ENCODE measurements at places on chromosomes 1 and 21. TPM values are rescaled to one million over a fixed set of nuclear protein-coding genes. Genes with fewer than 3 reads are reported as not detected.

Gene SPRR2B
- total RNA-seq = not detected

Gene IGFN1
- not detected for total RNA-seq

DNA sequence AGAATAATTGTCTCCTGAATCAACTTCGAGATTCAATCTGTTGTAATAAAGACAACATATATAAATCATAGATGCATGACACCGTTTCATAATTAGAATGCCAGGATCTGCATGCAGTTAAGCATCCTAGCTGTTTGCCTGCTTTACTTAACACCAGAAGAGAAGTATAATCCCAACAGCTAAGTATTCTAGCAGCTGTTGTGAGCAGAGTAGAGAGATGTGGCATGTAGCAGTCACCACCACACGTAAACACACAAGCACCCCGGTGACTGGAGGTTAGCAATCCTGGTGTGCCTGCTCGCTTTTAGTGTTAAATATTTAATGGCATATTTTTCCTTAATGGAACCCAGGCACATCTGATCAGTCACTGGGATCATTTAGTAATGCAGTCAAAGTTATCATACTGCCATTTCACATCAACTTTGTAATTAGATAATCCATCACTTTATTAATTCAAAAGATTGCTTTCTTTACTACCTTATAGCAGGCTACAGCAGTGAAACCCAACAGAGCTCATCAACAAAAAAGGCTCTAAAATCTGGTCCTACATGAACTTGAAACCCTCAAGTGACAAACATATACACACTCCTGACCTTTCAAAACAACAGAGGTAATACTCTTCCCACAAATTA is 187.9 kb downstream of the SMYD3 start:
- no peaks in the 10 kb centered on the region for H3K4me1 ChIP-seq
- no peak overlapping the region for H3K27ac ChIP-seq
- no peaks in the 10 kb centered on the region for H3K36me3 ChIP-seq
- DNase-seq = no peak
- H3K4me3 ChIP-seq = no peak overlapping the region

GRCh38 chr1:109482242-109482641 is 1.5 kb upstream of the ATXN7L2 start:
- 0 out of 2 replicates have a peak, but pooled peaks cover 6% of the 10 kb centered on the region for H3K27me3 ChIP-seq
- no peak overlapping the region for H3K4me3 ChIP-seq
- peaks cover 11% of the 10 kb centered on the region for H3K4me1 ChIP-seq
- H3K27ac ChIP-seq = no peak overlapping the region
- no peaks in the 10 kb centered on the region for H3K36me3 ChIP-seq
- no peak for DNase-seq

DNA sequence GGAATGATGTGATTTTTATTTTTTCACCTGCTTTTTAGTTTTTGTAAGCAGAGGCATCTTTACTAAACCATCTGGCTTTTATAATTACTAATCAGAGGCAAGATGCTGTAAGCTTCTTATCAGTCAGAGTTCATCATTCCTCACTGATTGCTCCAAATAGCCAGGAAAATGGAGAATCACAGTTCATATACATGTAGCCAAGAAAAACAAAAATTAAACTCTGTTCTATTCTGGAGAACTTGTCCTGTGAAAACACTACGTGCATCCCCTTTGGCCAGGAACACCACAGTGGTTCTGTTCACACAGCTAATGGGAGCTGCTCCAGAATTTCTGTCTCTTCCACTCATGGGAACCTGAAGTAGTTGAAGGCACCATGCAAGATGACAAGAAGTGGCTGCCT is 725.5 kb upstream of the CHRM3 start:
- no peak overlapping the region for H3K27ac ChIP-seq
- H3K4me3 ChIP-seq = no peak overlapping the region
- no peak for DNase-seq
- no peaks in the 10 kb centered on the region for H3K36me3 ChIP-seq
- no peaks in the 10 kb centered on the region for H3K4me1 ChIP-seq

- no peaks in the 10 kb centered on the region for H3K36me3 ChIP-seq
- H3K4me1 ChIP-seq = no peaks in the 10 kb centered on the region
- no peaks in the 10 kb centered on the region for H3K27me3 ChIP-seq
Observed at GRCh38 chr1:97500760-97501159, 420.1 kb downstream of the DPYD start.

GRCh38 chr1:75992312-75992711 is 60.1 kb upstream of the ASB17 start:
- H3K4me1 ChIP-seq = no peaks in the 10 kb centered on the region
- H3K27me3 ChIP-seq = peaks cover 12% of the 10 kb centered on the region
- no peak overlapping the region for H3K27ac ChIP-seq
- H3K4me3 ChIP-seq = no peak overlapping the region
- DNase-seq = no peak
- no peaks in the 10 kb centered on the region for H3K36me3 ChIP-seq

All from HCT116 (cell line).